ENCODE measurements at places on chromosomes 12 and 14.
A peak's percentile ranks its signal among the peaks of the same experiment; 100 is the strongest.

DNA sequence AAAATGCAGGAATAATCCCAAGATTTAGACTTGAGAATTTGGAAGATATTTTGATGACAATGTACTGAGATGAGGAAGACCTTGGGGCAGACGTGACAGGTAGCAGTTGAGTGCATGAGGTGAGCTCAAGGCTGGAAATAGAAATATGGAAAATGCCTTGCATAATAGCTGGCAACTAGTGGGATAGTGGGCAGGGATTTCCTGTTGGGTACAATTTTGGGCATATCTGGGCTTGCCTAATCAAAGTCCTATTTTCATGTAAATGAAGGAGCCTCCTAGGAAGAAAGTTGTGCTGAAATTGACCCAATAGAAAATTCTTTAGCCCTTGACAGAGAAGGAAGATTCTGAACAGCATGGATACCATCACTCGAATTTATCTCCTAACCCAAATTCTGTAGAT is 6.4 kb upstream of the GLIPR1 start:
- no peak for DNase-seq

DNA sequence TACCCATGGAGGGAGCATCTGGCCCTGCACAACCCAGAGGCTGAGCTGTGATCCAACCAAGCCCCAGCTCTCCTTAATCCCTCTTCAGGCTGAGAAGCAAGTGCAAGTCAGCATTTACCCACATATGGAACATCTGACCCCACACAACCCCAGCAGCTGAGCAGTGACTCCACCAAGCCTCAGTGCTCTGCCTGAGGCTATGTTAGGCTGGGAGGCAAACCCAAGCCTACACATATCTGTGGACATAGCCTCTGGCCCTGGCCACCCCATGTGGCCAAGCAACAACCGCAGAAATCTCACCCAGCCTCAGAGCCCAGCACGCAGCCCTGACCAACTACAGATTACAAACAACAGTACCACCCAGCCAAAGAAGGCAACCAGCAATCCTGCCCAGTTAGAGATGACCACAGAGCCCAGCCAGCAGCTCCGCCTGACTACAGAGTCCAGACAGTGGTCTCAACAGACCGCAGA is 142.8 kb downstream of the NUAK1 start:
- no peak for DNase-seq

- DNase-seq, result no peak
Observed at GRCh38 chr14:75181293-75182062, 5.1 kb upstream of the TMED10 start.

DNA sequence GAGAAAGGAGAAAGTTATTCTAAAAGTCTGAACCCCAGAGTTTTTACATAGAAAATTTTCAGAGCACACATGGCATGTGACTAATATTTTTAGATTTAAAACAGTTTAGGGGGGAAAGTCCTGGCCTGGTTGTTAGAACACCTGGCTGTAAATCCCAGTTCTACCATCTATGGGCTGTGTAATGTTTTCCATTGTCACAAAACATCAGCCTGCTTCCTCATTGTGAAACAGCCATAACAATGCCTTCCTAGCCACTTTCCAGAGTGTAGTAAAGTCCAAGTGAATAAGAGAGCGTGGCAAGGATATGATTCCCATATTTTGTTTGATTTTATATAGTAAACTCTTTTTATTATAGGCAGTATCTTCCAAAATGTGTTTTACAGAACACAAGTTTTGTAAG is 310.0 kb upstream of the DCN start:
- no peak for DNase-seq

DNA sequence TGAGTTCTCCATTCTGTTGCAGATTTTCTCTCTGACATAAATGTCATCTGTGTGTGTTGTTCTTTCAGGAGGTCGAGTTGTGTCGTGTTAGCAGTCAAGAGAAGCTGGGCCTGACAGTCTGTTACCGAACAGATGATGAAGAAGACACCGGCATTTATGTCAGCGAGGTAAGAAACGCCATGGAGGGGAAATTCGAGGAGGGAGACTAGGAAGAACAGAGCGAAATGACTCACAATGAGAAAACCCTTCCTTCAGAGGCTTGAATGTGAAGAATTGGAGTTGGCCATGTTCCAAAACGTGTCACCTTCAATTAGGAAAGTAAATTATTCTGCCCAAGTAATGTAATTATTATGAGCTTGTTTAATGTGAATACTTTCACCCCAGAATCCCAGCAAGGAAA is 364.5 kb downstream of the PDZRN4 start:
- DNase-seq, result no peak

- DNase-seq, result no peak
Observed at GRCh38 chr12:76636121-76636692, 76.6 kb upstream of the OSBPL8 start.

DNA sequence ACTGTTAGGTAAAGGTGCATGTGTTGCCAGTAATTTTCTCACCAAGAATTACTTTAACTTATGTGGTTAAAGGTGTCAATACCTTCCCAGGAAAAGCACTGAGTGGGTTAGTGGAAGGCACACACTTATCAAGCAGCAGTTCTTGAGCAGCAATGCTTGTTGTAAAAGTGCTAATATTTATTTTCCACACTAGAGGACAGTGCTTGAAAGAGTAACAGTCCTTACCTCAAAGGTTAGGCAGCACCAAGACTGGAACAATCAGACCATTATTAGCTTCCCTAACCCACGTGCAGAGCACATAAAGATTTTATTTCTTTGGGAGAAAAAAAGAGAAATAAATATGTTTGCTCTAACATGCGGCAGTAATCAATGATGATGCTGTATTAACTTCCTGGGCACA is 48.8 kb upstream of the KRR1 start:
- no peak for DNase-seq

- peak; percentile 51 for DNase-seq
Observed at GRCh38 chr14:22886500-22887259, 3.7 kb downstream of the REM2 start.

DNA sequence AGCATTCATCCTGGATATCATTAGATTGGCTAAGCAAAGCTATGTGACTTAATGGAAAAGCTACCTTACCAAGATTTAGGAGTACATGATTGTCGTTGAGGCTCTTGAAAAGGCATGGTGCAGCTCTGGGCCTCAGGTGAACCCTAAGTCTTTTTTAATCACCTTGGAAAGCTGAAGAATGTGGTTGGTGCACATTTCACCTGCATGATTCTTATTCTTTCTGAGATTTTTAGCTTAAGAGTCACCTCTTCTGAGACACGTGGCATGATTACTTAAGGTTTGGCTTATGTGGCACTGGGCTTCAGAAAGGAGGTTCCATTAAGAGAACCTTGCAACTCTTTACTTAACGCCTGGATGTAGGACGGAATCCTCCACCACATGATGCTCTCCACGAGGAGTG is 498.5 kb downstream of the TMEM117 start:
- DNase-seq, result no peak

GRCh38 chr12:46674800-46675199 is 151.0 kb downstream of the SLC38A4 start:
- DNase-seq, result no peak

DNA sequence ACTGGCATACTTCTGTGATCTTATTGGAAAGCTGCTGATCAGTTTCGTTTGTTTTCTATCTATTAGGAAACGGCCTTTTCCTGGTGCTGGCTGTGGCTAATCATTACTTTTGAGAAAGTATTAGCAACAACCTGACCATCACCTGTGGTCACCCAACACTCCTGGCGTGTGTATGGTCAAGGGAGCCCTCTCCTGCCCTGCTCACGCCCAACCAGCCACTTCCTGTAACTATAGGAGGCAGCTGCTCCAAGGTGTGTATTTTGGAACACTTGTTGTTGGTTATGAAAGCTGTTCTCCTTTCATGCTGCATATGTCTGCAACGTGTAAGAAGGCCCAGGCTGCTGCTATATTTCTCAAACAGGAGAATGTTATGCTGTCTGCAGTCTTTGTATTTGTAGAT is 1582.8 kb downstream of the AACS start:
- DNase-seq, result no peak

DNA sequence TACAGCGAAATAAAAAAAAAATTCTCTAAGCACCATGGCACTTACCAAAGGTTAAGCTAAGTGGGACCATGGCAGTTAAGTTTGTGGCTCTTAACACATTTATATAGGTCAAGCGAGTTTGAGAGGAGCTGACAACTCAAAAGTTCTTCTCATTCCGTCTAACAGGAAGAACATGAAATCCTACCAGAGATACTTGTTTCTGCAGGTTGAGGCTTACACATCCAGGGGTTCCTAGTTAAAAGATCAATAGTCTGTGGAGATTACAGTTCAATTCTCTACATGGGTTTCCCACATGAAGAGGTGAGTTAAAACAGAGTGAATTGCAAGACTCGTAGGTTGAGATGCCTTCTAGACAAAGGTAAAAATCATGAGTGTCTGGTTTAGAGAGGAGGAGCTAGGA is 142.6 kb downstream of the EMP1 start:
- no peak for DNase-seq

- no peak for DNase-seq
Observed at GRCh38 chr14:52044791-52045522, 23.9 kb downstream of the NID2 start.

DNA sequence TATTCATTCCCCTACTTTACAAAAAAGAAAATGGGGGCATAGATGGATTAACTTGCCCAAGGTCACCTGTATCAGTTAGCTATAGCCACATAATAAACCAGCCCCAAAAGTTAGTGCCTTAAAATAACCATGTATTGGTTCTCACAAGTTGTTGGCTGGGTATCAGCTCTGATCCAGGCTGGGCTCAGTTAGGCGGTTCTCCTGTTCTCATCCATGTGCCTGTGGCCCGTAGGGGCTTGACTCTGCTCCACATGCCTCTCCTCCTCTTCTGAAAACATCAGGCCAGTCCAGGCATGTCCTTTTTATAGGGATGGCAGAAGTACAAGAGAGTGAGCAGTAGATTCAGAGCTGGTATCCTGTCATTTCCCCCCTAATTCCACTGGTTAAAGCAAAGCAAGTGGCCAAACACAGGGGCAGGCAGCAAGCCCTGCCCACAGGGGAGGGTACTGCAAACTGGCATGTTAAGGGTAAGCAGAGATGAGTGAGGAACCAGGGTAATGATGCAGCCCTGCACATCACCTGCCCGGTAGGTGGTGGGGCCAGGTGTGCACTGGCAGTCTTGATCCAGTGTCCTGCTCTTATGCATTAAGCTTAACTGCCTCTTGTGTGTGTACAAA is 47.9 kb upstream of the TUNAR start:
- DNase-seq, result no peak

DNA sequence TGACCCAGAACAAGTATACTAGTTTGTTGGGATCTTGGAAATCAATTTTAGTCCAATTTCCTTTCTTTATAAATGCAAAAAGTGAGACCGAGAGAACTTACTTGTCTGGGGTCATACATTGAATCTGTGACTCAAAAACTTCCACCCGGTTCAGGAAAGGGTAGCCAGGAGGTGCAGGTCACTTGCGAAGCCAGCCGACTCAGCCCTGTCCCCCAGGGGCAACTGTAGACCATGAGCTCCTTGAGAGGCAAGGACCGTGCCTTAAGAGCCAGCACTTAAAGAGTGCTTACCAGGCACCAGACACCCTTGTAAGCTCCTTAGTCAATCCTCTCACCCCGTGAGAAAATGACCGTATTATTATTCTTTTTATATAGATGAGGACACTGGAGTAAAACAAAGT is 505 bp upstream of the BCDIN3D start:
- no peak for DNase-seq
